ENCODE measurements at places on chromosomes 2 and 18. TPM values are rescaled to one million over a fixed set of nuclear protein-coding genes. Genes with fewer than 3 reads are reported as not detected.

GRCh38 chr2:9208875-9209274 is 2.3 kb downstream of the ASAP2 start:
- peak overlapping the region; percentile 92 for H3K27ac ChIP-seq
- H3K4me1 ChIP-seq = peaks cover 54% of the 10 kb centered on the region
- H3K36me3 ChIP-seq = no peaks in the 10 kb centered on the region
- DNase-seq = no peak

- H3K36me3 ChIP-seq = peaks cover 6% of the 10 kb centered on the region
- no peak overlapping the region for H3K27ac ChIP-seq
- no peak for DNase-seq
- H3K4me3 ChIP-seq = no peak overlapping the region
- no peaks in the 10 kb centered on the region for H3K4me1 ChIP-seq
These were observed 52.5 kb downstream of the NTSR2 start for GRCh38 chr2:11617527-11617926.

DNA sequence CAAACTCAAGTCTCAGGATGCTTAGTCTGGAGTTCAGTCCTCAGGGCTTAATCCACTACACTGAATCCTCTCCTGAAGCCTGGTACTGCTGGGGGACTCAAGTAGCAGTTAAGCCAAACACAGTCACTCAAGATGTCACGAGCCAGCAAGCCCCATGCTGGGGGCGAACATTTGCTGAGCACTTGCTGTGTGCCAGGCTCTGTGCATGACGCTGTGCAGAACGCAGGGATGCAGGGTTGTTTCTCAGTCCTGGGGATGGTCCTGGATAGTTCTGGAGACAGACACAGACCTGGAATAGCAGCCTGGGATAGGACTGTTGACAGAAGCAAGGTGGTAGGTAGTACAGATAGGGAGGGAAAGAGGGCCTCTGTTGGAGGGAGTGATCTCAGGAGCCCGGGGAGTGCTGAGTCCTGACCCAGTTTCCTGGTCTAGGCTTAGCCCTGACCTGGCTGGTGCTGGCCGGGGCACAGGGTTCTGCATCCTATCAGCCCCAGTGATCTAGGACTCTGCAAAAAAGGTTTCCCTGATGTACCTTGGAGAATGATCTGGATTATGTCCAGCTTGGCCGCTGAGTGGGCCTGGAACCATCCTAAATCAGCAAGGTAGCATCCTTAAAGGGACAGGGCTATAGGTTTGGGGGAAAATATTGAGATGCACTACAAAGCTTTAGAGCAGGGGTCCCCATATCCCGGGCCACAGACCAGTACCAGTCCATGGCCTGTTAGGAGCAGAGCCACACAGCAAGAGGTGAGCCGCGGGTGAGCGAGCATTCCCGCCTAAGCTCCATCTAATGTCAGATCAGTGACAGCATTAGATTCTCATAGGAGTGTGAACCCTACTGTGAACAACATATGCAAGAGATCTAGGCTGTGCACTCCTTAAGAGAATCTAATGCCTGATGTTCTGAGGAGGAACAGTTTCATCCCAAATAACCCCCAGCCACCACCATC is 54.7 kb upstream of the OTOF start:
- H3K27ac ChIP-seq = no peak overlapping the region
- no peaks in the 10 kb centered on the region for H3K36me3 ChIP-seq
- no peak for DNase-seq
- no peaks in the 10 kb centered on the region for H3K27me3 ChIP-seq

GRCh38 chr2:235952714-235953113 is 215.5 kb downstream of the GBX2 start:
- H3K4me3 ChIP-seq = no peak overlapping the region
- no peaks in the 10 kb centered on the region for H3K36me3 ChIP-seq
- H3K4me1 ChIP-seq = no peaks in the 10 kb centered on the region

GRCh38 chr2:176443946-176444345 is 174.7 kb downstream of the MTX2 start:
- no peak overlapping the region for H3K27ac ChIP-seq
- no peaks in the 10 kb centered on the region for H3K36me3 ChIP-seq
- H3K27me3 ChIP-seq = no peaks in the 10 kb centered on the region
- H3K4me3 ChIP-seq = no peak overlapping the region
- no peak for DNase-seq

DNA sequence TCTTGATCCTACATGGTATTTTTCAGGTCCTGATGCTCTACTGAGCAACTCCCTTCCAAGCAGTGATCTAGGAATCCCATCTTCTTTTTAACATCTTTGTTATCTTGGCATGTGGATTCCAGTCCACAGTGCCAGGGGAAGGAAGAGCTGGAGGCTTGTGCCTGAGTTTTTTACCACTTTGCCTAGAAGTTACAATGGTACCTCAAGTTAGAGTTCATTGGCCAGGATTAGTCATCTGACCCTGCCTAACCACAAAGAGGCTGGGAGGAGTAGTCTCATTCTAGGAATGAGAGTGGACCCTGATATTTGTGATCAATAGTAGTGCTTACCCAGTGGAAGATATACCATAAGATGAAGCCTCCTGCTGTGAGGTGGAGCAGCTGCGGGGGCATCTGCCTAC is 109.3 kb downstream of the ADCYAP1 start:
- no peak for DNase-seq
- no peak overlapping the region for H3K27ac ChIP-seq
- H3K4me1 ChIP-seq = no peaks in the 10 kb centered on the region
- H3K36me3 ChIP-seq = no peaks in the 10 kb centered on the region
- H3K4me3 ChIP-seq = no peak overlapping the region

- H3K27me3 ChIP-seq = no peaks in the 10 kb centered on the region
- no peaks in the 10 kb centered on the region for H3K4me1 ChIP-seq
- H3K4me3 ChIP-seq = no peak overlapping the region
- no peaks in the 10 kb centered on the region for H3K36me3 ChIP-seq
- no peak overlapping the region for H3K27ac ChIP-seq
- DNase-seq = no peak
These were observed 69.7 kb downstream of the EPHA4 start for GRCh38 chr2:221502270-221503010.

GRCh38 chr2:15756882-15757819 is 165.5 kb downstream of the DDX1 start:
- DNase-seq = no peak
- H3K4me1 ChIP-seq = no peaks in the 10 kb centered on the region

- no peaks in the 10 kb centered on the region for H3K36me3 ChIP-seq
- no peak overlapping the region for H3K4me3 ChIP-seq
- peaks cover 91% of the 10 kb centered on the region for H3K4me1 ChIP-seq
- no peaks in the 10 kb centered on the region for H3K27me3 ChIP-seq
- peak overlapping the region; percentile 31 for H3K27ac ChIP-seq
- no peak for DNase-seq
These were observed 61.4 kb downstream of the ZEB2 start for GRCh38 chr2:144458541-144458940.

DNA sequence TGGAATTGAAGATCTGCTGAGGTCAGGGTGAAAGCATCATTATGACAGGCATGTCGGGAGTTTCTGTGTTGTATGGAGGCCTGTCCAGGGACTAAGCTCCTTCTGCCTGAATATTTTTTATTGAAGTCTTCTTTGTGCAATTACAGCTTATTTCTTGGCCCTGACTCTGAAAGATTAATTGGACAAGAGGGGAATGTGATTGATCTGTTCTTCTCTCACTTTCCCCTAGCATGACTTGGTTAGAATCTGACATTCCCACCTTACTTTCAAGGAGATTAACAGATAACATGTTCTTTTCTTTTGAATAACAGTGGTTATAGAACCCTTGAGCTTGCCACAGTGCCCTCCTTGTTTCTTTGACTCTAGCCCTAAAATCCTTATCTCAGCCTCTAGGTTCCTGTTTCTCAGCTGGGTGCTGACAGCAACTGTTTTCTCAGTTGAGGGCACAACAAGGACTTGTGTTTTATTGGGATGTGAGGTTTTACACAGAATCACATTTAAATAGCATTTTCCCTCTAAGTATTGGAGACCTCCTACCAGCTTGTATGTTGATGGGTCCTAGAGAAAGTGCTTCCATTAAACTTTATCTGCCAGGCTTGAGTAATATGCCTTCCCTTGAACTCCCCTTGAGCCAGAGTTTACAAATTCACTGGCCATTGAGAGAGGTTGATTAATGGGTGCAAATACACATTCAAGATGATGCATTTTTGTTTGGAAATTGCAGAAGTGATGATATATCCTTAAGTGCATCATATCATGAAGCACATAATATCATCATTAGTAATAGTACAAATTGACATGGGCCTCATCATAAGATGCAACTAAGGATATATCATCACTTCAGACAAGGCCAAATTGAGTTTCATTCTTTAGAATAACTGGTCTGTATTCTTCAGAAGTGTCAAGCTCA is 12.5 kb downstream of the TTLL4 start:
- H3K27ac ChIP-seq = no peak overlapping the region
- H3K36me3 ChIP-seq = peaks cover 24% of the 10 kb centered on the region
- H3K4me1 ChIP-seq = peaks cover 11% of the 10 kb centered on the region
- H3K27me3 ChIP-seq = no peaks in the 10 kb centered on the region
- no peak for DNase-seq

DNA sequence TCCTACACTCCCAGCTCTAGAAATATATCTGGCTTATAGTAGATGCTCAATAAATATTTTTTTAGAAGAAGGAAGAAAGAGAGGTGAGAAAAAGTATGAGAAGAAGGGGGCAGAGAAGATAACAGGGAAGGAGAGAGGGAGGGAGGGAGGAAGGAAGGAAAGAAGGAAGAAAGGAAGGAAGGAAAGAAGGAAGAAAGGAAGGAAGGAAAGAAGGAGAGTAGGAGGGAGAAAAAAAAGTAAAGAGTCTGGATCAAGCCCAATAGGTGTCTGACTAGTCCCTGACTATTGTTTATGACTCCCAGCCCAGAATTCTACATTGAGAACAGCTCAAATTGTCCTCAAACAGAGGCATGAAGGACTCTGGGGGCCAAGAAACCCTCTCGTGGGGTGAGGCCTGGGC is 83.9 kb downstream of the THNSL2 start:
- no peak overlapping the region for H3K4me3 ChIP-seq
- peaks cover 12% of the 10 kb centered on the region for H3K27me3 ChIP-seq
- no peak for DNase-seq
- H3K36me3 ChIP-seq = no peaks in the 10 kb centered on the region
- H3K4me1 ChIP-seq = no peaks in the 10 kb centered on the region

DNA sequence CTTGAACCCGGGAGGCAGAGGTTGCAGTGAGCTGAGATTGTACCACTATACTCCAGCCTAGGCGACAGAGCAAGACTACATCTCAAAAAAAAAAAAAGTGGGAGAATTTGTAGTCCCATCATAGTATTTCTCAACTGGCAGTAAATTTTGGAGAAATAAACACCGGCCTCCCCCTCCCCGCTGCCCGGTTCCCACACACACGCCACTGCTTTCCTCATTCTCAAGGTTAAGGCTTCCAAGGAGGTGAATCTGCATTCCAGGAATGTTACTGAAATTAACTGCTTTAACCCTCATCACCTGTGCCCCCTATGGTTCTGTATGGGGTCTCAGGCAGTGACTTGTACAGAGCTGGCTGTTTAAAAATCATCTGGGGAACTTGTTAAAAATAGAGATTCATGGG is 49.9 kb downstream of the MRPL35 start:
- no peak for DNase-seq
- H3K27me3 ChIP-seq = no peaks in the 10 kb centered on the region
- no peak overlapping the region for H3K4me3 ChIP-seq
- H3K4me1 ChIP-seq = peaks cover 26% of the 10 kb centered on the region
- no peaks in the 10 kb centered on the region for H3K36me3 ChIP-seq

- H3K4me3 ChIP-seq = peak overlapping the region; percentile 56
- H3K36me3 ChIP-seq = no peaks in the 10 kb centered on the region
- H3K27me3 ChIP-seq = peaks cover 81% of the 10 kb centered on the region
- peaks cover 53% of the 10 kb centered on the region for H3K4me1 ChIP-seq
These were observed 3.5 kb downstream of the ADCYAP1 start for GRCh38 chr18:907885-908757.

DNA sequence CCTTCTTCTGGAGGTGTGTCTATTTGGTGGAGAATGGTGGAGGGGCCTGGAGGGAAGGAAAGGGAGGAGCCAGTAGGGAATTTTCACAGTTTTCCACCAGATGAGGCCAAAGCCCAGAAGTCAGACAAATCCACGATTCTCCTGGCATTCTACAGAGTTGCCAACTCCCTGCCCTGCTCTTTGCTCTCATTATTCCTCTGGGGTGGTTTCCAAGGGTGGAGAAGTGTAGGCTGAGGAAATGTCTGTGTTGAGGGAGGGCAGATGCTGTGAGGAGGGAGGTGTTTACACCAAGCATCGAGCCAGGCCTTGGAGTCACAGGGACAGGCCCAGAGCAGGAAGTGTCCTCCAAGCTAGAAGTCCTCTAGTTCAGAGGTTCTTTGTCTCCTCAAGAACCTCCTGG is 124.1 kb upstream of the LGALSL start:
- peak; percentile 54 for DNase-seq
- H3K36me3 ChIP-seq = no peaks in the 10 kb centered on the region
- no peak overlapping the region for H3K4me3 ChIP-seq
- H3K27me3 ChIP-seq = no peaks in the 10 kb centered on the region
- peaks cover 20% of the 10 kb centered on the region for H3K4me1 ChIP-seq
- peak overlapping the region; percentile 69 for H3K27ac ChIP-seq

GRCh38 chr18:36527740-36528455 is 230.4 kb downstream of the FHOD3 start:
- no peak overlapping the region for H3K27ac ChIP-seq
- no peaks in the 10 kb centered on the region for H3K4me1 ChIP-seq
- no peak for DNase-seq
- no peaks in the 10 kb centered on the region for H3K36me3 ChIP-seq
- no peaks in the 10 kb centered on the region for H3K27me3 ChIP-seq

GRCh38 chr2:11220445-11220844 is 65.2 kb downstream of the SLC66A3 start:
- peaks cover 68% of the 10 kb centered on the region for H3K36me3 ChIP-seq
- H3K27me3 ChIP-seq = no peaks in the 10 kb centered on the region
- DNase-seq = no peak
- no peak overlapping the region for H3K27ac ChIP-seq
- no peak overlapping the region for H3K4me3 ChIP-seq

DNA sequence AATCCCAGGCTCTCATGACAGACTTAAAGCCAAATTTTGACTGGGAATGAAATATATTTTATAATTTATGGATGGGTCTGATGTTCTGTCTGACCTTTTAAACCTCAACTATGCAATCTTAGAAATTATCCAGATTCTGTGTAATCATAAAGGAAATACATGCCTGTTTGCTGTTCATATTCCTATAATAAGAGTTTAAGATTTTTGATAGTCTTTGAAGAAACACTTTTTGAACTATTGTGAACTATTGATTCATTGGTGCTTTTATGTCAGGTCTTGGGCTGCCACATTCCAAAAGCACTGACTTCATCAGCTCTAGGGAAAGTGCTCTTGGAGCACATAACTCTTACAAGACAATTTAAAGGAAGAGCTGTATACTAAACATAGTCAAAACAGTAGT is 64.2 kb downstream of the CCDC150 start:
- no peak overlapping the region for H3K27ac ChIP-seq
- no peak overlapping the region for H3K4me3 ChIP-seq
- no peaks in the 10 kb centered on the region for H3K36me3 ChIP-seq
- no peaks in the 10 kb centered on the region for H3K4me1 ChIP-seq
- no peaks in the 10 kb centered on the region for H3K27me3 ChIP-seq
- peak; percentile 37 for DNase-seq

STAT4 gene
- 21.4 TPM for total RNA-seq

SALL3 gene
- total RNA-seq = not detected

CFAP65 gene
- total RNA-seq = 2.6 TPM

SKA1 gene
- total RNA-seq = not detected

RAD51AP2 gene
- total RNA-seq = 0.55 TPM

MC4R gene
- total RNA-seq = not detected

GPR39 gene
- 16.0 TPM for total RNA-seq

SUMO1 gene
- total RNA-seq = 118 TPM

Data from stomach (tissue), 19 donors.